ENCODE measurements at places on chromosomes 1 and 21.

DNA sequence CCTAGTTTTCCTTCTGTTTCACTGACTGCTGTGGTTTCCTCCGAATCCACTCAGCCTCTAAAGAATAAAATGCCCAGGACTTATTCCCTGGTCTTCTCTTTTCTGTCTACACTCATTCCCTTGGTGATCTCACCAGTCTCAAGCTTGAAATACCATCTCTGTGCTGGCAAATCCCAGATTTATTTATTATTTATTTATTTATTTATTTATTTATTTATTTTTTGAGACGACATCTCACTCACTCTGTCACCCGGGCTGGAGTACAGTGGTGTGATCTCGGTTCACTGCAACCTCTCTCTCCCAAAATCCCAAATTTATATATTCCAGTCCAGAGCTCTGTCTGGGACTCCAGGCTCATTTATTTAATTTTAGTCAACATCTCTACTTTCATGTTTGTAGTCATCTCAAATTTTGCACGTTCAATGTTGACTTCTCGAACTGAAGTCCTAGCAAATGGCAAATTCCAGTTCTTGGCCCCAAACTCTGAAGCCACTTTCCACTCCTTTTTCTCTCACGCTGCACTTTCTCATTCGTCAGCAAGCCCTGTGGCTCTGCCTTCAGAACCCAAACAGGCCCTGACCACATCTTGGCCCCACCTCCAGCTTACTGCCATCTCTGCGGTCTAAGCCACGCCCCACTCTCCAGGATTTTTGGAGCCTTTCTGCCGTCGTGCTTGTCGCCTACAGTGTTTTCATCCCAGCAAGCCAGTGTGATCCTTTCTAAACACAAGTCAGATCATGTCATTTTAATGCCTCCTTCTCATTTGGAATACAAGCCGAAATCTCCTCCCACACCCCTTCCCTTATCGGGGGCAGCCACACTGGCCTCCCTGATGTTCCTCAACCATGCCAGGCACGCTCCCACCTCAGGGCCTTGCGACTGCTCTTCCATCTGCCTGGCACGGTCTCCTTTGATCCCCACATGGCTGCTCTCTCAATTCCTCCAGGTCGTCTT, 14.2 kb upstream of the TENT5B start:
- no peak for DNase-seq

- DNase-seq = no peak
These were observed 221.6 kb downstream of the LTN1 start for GRCh38 chr21:28770867-28771661.

DNA sequence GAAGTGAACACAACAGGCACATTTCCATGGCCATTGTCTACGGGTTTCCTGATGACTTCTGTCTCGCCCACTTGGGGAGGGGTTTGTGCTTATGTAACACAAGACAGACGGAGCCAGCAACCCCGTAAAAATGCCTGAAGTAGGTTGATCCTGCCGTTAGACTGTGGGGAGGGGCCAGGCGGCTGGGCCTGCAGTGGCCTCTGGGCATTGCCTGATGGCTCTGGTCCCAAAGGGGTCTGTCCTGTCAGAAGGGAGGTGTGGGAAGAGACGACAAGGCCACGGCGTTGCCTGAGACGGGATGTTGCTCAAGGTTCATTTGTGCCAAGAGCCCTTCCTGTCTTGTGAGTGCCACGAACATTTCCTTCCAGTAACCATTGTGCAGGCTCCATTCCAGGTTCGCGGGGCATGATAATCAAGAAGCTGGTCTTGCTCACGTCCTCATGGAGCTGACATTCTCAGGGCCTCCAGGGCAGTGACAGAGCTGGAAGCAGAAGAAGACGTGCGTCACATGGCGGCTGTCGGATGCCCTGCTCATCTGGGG, 44.7 kb downstream of the ABCG1 start:
- no peak for DNase-seq

- DNase-seq = no peak
These were observed 144.2 kb upstream of the C1orf105 start for GRCh38 chr1:172276120-172276818.
